ENCODE measurements at places on chromosomes 6 and 20.

DNA sequence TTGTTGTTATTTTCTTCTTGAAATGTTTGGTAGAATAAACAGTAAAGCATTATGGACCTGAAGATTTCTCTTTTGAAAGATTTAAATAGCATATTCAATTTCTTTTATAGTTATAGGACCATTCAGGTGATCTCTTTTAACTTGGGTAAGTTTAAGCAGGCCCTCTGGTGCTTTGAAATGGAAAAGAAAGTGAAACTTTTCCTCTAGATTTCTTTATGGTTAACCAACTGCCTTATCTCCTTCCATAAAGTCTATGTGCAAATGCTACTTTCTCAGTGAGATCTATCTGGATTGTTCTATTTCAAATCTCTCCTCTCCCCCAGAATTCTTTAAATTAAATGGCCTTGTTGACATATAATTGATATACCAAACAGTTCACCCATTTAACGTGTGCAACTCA is 54.0 kb downstream of the PHACTR2 start:
- DNase-seq, result no peak

- no peak for DNase-seq
These were observed 80.1 kb downstream of the RSPH3 start for GRCh38 chr6:158919865-158920264.

GRCh38 chr6:33860706-33861474 is 57.1 kb upstream of the MLN start:
- DNase-seq, result no peak

GRCh38 chr6:95518630-95519227 is 58.6 kb upstream of the MANEA start:
- no peak for DNase-seq

GRCh38 chr6:51842061-51842803 is 245.2 kb downstream of the PKHD1 start:
- no peak for DNase-seq

DNA sequence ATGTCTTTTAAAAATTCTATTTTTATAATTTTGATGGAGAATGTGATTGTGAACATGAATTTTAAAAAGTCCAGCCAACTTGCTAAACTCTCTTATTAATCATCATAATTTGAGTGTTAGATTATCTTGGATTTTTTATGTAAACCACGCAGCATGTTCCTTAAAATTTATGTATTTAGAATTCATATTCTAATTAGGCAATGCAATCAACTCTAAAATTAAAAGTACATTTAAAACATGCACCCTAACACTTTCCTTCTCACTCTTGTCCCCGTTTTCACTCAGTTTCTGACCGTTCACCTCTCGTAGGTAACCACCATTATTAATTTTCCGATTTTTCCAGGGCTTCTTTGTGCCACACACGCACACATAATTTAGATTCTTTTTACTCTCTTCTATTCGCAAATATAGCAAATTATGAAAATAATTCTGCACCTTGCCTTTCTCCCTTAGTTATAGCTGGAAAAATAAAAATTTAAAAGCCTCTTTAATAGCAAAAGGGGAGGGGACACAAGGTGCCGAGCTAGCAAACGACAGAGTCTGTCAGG is 329 bp upstream of the ZKSCAN3 start:
- DNase-seq, result no peak

DNA sequence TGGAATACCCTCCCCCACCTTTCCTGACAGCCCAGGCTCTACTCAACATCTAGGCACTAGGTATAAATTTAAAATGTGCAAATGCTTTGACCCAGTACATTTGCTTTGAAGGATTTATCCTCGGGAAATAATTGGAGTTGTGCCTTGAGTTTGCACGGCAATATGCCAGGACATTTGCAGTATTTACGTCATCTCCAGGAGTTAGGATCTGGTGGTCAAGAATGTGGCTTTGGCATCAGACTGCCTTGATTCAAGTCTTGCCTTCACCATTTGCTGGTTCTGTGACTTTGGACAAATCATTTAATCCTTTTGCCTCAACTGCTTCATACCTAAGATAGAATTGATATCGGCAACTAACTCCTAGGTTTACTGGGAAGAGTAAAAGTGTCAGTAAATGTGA is 169.6 kb downstream of the PLCB1 start:
- no peak for DNase-seq
